ENCODE measurements at places on chromosomes 5 and 9.
A peak's percentile ranks its signal among the peaks of the same experiment; 100 is the strongest.

- DNase-seq, result no peak
Observed at GRCh38 chr9:125241863-125242739, 958 bp upstream of the HSPA5 start.

DNA sequence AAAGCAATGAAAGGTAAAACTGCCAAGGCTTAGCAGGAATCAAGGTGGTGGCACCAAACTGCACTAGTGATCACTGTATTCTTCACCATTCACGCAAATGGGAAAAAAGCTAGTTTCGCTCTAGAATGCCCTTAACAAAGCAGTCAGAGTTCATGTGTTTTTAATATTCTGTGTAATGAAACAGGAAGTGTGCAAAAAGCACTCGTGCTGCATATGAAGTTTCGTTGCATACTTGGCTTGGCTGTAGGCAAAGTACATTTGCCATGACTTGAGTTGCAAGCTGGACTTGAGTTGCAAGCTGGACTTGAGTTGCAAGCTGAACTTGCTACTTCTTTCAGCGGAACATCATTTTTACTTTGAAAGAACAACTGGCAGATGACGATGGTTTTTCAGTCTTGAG is 55.4 kb downstream of the FOXI1 start:
- no peak for DNase-seq

DNA sequence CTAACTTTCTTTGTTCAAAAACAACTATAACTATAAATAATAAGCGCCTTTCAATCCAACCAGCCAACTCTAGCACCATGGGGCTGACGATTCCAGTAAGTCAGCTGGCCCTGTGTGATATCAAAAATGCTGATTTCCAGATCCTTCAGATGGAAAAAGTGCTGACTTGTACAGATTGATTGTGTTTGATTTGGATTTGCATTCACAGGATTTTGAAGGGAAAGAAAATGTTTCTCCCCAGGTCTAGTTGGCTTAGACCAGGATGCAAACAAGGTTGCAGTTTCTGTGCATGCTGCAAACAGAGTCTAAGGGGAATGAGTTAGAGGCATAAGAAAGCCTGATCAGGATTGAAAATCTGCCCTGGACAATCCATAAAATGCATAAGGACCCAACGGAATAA is 68.9 kb downstream of the SLC1A3 start:
- DNase-seq, result no peak

GRCh38 chr9:27367175-27367798 is 70.3 kb upstream of the EQTN start:
- DNase-seq, result no peak

DNA sequence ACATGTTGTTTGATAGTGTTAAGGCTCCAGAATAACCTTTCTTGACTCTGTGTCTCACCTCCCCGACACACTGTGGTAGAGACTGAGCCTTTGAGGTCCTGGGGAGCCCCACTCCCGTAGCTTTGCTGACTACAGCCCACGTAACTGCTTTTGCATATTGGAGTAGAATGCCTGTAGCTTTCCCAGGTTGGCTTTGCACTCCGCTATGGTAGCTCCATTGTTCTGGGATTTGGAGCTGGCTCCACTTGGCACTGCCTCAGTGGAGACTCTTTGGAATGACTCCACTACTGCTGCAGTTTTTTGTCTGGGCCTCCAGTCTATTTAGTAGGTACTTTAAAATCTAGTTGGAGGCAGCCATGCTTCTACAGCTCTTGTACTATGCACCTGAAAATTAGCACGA is 56.2 kb upstream of the ANXA1 start:
- DNase-seq, result no peak

GRCh38 chr9:17082343-17083064 is 52.3 kb upstream of the CNTLN start:
- no peak for DNase-seq

GRCh38 chr9:76586390-76587314 is 127.7 kb downstream of the GCNT1 start:
- peak; percentile 91 for DNase-seq

DNA sequence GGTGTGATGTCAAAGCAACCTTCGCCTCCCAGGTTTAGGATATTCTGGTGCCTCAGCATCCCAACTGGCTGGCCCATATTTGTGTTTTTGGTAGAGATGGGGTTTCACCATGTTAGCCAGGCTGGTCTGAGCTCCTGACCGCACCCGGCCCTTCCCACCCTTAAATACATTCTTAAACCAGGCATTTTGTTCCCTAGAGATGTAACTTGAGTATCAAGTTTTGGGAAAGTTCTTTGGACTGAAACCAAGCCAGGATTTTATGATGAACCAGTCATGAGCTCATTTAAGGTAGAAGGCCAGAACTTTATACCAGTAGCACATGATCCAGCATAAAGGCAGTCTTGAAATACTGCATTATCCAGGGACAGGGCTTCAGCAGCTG is 3.5 kb downstream of the RPL7A start:
- no peak for DNase-seq

DNA sequence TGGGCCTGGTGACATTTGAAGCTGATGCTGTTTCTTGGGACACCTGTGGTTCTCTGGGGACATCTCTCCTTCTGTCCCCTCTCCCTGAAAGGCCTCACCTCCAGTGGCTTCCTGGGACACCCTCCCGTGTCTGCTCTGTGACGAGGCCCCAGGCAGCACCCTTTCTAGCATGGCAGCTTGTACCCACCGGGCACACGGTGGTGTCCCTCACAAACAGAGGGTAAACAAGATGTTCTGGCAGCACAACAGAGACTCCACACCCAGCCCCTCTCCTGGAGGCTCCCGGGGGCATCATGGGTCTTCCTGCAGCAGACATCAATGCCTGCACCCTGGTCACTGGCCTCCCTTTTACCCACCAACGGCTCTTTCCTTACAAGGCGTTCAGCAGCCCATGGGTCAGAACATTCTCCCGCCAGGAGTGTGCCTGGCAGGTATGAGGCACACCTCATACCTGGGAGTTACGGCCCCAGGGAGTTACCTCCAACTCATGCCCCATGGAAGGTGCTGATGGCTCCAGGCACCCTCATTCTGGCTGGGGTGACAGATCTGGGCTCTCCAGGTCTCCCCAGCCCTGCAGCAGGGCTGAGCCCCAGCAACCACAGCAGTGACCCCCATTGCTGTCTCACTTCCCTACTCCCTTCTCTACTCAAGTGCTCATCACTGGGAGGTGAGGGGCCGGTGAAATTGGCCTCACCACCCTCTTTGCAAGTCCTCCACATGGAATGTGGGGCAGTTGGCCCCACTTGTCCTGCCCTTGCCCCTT is 51.1 kb downstream of the BARX1 start:
- DNase-seq, result no peak

DNA sequence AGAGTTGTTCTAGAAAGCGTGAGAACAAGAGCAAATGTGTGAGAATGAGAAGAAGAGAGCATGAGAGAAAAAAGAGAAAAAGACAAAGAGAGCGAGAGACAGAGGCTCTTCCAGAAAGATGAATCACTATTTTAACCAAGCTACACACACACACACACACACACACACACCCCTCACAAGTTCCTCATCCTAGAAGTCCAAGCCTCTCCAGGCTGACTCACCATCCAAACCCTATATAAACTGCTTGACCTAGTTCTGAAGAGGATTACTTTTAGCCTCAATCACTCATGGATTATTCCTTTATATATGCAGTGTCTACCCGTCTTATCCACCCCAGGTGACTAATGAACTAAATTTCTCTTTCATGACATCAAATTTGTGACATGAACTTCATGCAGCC is 37.6 kb downstream of the C9orf57 start:
- no peak for DNase-seq

- DNase-seq, result no peak
Observed at GRCh38 chr9:9764821-9765220, 848.0 kb downstream of the PTPRD start.

- DNase-seq, result no peak
Observed at GRCh38 chr5:78527925-78528324, 120.6 kb downstream of the LHFPL2 start.

DNA sequence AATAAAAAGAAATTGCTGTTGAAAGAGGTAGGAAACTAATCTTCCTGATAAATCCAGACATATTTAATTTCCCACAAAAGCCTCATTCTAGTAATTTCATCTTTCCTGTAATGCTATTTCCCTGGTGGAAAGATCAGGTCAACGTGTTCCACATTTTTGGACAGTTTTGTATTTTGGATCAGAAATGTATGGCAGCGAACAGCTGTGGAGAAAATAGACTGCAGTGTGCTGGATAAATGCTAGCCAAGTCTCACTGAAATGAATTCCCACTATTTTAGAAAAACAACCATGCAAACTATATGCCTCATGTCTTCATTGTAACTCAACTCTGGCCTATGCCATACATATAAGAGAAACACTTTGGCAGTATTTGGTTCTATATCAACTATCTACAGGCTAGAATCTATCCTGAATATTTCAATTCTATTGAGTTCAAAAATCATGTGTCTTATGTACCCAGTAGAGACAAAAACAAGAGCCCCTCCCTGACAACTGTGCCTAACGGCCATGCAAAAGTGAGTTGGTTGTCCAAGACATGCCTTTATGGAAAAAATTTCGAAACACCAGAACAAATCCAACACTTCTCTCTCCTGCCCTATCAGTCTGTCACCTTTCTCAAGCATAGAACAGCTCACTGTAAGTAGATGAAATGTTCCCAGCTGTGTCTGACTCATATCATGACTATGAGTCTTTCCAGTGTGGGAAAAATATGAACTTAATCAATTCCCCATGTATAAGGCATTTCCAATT is 191.3 kb upstream of the NREP start:
- DNase-seq, result no peak

GRCh38 chr5:146345240-146345577 is 6.6 kb downstream of the POU4F3 start:
- DNase-seq, result no peak

- no peak for DNase-seq
Observed at GRCh38 chr9:110626101-110626829, 42.3 kb upstream of the MUSK start.

GRCh38 chr5:98977723-98978122 is 48.9 kb upstream of the CHD1 start:
- DNase-seq, result peak; percentile 81

DNA sequence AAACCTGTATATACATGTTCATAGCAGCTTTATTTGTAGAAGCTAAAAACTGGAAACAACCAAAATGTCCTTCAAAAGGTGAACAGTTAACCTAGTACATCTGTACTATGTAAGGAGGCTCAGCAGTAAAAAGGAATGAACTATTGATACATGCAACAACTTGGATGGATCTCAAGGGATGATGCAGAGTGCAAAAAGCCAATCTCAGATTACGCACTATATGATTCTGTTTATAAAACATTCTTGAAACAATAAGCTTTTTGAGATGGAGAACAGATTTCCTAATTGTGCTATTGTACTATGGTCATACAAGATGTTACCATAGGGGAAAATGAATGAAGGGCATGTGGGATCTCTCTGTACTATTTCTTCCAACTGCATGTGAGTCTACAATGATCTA is 88.9 kb downstream of the PAM start:
- no peak for DNase-seq

GRCh38 chr5:142253938-142254337 is 70.9 kb downstream of the SPRY4 start:
- no peak for DNase-seq

DNA sequence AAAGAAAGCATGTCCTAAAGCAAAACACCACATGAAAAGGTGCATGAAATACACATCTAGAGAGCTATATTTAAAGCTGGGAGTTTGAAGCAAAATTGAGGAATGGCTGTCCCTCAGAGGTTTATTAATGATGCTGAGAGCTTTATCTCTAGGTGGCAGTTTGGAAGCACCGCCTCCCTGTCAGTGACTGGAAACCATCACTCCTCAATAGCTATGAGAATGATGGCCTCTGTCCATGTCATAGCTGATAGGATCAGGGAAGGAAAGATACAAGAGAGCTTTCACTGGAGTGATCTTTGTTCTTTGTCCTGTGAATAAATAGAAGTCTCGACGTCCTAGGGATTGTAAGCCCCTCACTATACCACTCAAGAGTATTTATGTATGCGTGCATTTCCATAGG is 110.5 kb downstream of the NUDT12 start:
- no peak for DNase-seq

DNA sequence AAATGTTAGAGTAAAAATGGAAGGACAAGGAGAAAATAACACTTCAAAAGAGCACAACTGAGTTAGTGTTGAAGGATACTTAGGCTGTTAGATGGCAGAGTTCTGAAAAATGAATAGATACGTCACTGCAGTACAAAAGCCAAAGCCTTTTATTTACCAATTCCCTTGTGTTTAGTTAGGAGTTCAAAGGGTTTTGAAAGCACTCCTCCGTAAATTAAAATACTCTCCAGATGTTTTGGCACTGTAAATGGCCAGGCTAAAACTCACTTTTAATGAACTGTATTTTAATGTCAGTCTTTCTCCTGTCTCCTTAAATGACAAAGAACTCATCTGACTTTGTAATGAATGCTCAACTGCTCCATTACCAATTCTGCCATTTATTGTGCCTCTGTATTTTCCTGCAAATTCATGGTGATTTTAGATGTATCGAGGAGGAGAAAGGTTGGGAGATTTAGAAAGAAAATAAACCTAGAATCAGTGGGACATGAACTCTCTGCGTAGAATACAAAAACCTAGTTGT is 1727.2 kb downstream of the MAT2B start:
- no peak for DNase-seq

DNA sequence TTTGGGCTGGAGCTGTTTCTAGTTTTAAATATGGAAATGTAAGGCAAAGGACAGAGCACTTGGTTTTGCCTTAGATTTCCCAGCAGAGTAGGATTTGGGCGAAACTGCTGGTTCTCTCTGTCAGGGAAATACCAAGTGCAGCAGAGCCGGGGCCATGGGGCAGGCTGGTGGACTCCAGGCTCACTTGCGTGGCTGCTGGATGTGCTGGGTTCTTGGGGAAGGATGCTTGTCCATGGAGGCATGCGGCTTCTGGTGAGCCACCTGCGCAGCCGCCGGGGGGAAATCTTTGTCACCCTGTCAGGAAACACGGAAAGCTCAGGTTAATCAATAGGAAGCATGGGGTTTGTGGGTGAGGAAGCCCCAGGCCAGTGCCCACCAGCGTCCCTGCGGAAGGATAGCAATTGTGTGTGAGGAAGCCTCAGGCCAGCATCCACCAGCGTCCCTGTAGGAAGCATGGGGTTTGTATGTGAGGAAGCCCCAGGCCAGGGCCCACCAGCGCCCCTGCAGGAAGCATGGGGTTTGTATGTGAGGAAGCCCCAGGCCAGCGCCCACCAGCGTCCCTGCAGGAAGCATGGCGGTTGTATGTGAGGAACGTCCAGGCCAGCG is 80.1 kb downstream of the DAP start:
- DNase-seq, result no peak

GRCh38 chr5:116964438-116964837 is 389.8 kb upstream of the SEMA6A start:
- DNase-seq, result no peak

DNA sequence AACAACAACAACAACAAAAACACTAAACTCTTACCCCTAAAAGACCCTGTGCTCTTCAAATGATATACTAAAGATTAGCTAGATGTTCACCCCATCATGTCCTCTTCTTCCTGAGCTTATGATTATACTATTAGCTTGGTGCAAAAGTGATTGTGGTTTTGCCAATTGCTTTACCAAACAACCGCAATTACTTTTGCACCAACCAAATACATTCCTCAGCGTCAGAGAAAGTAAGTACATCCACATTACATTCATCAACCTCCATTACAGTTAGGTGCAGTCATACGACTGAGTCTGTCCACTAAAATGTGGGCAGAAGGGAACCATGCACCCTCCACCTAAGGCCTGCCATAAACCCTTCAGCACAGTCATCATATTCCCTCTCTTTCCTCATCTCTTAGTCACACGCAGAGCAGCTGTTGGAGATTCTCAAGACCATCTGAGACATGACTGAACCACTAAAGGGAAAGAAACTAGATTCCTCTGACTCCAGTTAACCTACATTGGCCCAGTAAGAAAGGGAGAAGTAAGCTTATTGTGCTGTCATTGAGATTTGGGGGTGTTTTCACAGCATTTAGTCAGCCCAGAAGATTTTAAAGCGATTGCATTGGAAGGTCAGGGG is 181.6 kb upstream of the TLE4 start:
- DNase-seq, result no peak

All from LNCaP clone FGC (cell line).